ENCODE measurements at places on chromosomes 12 and 14. TPM values are rescaled to one million over a fixed set of nuclear protein-coding genes. Genes with fewer than 3 reads are reported as not detected.

The FIGNL2 gene
- total RNA-seq: 0.25 TPM

The TEX22 gene
- 0.29 TPM for total RNA-seq

The CCDC38 gene
- total RNA-seq: 0.09 TPM

The RNASE7 gene
- total RNA-seq: not detected

The CFAP251 gene
- total RNA-seq: 1.5 TPM

The GLT8D2 gene
- total RNA-seq: 0.25 TPM

The PDE3A gene
- total RNA-seq: 2.6 TPM

The SERPINA1 gene
- 3.1 TPM for total RNA-seq

The CEP170B gene
- 25.5 TPM for total RNA-seq

The IL25 gene
- not detected for total RNA-seq

The RPL10L gene
- not detected for total RNA-seq

The RHNO1 gene
- 42.5 TPM for total RNA-seq

The SMCO2 gene
- total RNA-seq: 0.12 TPM

The FZD10 gene
- not detected for total RNA-seq

The GALNT16 gene
- 3.7 TPM for total RNA-seq

The IL31 gene
- total RNA-seq: not detected

The NELL2 gene
- 0.06 TPM for total RNA-seq

The ANAPC5 gene
- total RNA-seq: 90.0 TPM

The TMEM132C gene
- not detected for total RNA-seq

The NDRG2 gene
- total RNA-seq: 2.7 TPM

The ACOT4 gene
- total RNA-seq: 2.5 TPM

The KRT1 gene
- total RNA-seq: not detected

The SSTR1 gene
- total RNA-seq: not detected

Measured in A549 treated with GW870086 at 1 μM for 4 hours (cell line).